ENCODE measurements at places on chromosomes 12 and 14.

- DNase-seq = no peak
Measured at GRCh38 chr14:99643343-99643742, 1.6 kb upstream of the HHIPL1 start.

DNA sequence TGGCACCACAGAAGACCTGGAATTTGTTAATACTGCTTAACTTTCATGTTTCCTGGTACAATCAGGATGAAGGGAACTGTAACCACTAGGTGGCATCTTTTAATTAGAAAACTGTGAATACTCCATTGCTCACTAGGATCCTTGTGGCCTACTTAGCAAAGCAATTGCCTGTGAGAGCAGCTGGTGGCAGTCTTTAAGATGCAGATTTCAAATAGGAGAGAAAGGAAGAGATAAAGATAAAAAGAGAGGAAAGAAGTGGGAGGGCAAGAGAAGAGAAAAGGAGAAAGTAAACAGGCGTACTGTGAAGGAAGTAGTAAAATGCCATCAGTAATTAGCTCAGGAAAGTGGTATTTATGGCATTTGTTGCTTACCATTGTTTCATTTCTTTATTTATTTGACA lies 114.5 kb downstream of the RAD51B start:
- DNase-seq = no peak

DNA sequence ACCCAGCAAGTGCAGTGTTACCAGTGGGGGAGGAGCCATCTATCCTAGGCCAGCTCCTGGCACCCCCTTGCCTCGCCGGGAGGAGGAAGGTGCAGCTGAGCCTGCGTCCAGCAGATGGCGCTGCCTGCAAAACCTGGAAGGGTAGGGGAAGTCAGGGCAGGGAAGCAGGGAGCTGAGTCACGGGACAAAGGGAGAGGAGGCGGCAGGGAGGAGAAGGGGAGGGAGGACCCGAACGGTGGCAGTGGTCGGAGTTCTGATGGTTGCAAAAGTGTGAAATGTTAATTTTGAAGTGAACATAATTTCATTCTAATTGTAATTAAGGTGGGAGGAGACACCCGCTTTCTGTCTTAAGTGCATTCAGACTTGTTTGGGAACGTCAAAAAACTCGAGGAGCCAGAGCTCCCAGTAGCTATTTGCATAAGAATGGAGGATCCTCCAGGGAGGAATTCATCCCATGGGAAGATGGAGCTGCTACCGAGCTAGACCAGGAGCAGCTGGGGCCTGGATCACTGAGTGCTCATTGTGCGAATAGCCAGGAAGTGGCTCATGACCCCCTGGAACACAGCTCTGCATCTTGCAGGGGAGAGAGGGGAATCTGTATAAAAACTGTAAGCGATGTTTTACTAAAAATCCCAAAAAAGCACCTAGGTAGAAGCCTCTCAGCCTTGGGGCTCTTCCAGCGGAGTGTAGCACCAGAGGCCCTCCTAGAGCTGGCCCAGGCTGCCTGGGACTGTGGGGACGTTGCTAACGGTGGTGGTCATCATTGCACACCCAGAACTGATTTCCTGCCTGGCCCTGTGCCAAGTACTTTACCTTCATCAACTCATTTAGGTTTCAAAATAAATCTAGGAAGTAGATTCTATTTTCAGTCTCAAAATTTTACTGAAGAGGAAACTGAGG lies 59.5 kb downstream of the EMP1 start:
- DNase-seq = peak; percentile 17

- no peak for DNase-seq
Measured at GRCh38 chr12:93287149-93287548, 90.6 kb upstream of the NUDT4 start.

DNA sequence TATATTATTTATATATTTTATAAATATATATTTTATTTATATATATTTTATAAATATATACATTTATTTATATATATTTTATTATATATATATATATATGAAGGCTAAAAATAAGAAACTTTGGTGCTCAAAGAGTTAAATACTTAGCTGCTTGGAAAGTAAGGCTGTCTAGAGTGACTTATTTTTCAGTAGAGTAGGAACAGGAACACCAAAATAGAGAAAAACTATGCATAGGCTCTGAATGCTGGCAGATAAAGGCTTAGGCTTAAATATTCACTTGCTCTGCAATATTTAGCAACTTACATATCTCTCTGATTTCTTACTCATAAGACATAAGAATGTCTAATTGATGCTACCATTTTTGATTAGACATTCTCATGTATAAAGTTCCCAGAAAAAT lies 991.2 kb downstream of the VRK1 start:
- DNase-seq = no peak

GRCh38 chr12:3537719-3538465 lies 46.9 kb downstream of the PRMT8 start:
- DNase-seq = no peak

GRCh38 chr12:30902596-30902995 lies 24.0 kb upstream of the TSPAN11 start:
- no peak for DNase-seq

All from cerebellar nuclear complex (tissue), 1 donor.